ENCODE measurements at places on chromosomes 2 and 18.

DNA sequence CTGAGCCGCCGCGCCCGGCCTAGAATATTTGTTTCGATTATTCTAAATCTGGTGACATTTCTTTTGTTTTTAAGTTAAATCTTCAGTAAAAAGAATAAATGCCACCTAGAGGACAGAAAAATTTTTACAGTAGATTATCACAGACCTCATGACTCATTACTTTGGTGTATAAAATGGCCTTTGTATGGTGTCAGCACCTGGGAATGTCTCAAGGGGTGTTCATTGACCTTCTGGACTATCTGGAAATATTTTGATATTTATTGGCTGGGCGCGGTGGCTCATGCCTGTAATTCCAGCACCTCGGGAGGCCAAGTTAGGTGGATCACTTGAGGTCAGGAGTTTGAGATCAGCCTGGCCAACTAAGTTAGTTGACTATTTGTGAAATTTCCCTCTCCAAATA lies 30.3 kb upstream of the SLC30A6 start:
- peak; percentile 44 for DNase-seq

GRCh38 chr2:33118651-33119050 lies 171.9 kb downstream of the LTBP1 start:
- no peak for DNase-seq

DNA sequence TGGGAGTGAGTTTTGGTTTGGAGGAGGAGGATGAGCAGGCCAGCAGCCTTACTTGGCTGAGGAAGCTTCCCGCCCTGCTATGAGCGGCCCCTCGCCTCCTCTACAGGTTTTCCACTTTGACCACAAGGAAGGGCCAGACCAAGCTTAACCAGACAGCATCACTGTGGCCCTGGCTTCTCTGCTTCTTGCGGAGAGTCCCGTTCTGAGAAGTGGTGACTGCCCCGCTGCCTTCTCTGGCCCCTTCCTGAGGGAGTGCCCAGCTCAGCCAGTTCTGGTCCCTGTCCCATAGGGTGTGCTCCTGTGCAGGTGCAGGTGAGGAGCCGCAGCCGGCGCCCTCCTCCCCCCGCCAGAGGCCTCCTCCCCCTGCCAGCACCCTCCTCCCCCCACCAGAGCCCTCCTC lies 101.0 kb downstream of the FAM210A start:
- no peak for DNase-seq

- no peak for DNase-seq
These were observed 281.5 kb downstream of the AFF3 start for GRCh38 chr2:99860720-99861375.

DNA sequence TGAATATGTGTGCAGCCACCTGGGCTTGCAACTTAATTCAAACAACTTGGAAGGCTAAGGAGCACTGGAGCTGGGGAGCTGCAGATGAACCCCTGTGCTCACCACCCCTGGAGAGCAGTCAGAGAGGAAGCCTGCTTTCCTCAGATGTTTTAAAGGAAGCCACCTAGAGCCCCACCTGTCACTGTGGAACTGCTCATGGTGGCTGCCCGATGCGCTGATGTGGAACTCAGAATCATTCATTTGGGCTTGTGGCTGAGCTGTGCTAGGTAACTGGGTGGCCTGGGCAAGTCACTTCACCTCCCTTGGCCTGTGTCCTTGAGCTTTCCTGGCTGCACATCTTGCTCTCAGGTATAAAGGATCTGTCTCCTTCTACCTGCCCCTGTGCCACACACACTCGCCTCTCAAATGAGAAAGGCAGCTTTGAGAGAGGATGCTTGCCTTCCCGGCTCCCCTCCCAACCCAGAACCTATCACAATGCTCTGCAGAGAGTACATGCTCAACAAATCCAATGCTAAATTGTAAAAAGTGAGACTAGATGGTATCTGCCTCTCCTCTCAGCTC lies 41.3 kb downstream of the BCL11A start:
- no peak for DNase-seq

- no peak for DNase-seq
These were observed 118.5 kb upstream of the TACR1 start for GRCh38 chr2:75317802-75318201.

DNA sequence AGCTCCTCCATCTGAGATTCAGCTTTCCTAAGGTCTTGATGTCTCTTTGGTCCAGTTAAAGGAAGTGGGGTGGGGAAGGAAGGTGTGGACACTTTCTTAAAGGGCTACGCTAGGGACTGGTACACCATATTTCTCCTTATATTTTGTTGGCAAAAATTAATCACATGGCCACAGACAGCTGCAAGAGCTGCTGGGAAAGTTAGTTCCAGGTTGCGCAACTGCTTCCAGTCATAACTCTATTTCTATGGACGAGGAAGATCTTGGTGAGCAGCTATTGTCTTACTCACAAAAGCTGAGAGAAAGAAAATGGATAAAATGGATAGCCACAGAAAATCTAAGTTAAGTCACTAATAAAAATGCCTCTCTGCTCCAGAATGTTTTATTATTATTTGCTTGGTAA lies 60.7 kb upstream of the PPM1B start:
- no peak for DNase-seq

DNA sequence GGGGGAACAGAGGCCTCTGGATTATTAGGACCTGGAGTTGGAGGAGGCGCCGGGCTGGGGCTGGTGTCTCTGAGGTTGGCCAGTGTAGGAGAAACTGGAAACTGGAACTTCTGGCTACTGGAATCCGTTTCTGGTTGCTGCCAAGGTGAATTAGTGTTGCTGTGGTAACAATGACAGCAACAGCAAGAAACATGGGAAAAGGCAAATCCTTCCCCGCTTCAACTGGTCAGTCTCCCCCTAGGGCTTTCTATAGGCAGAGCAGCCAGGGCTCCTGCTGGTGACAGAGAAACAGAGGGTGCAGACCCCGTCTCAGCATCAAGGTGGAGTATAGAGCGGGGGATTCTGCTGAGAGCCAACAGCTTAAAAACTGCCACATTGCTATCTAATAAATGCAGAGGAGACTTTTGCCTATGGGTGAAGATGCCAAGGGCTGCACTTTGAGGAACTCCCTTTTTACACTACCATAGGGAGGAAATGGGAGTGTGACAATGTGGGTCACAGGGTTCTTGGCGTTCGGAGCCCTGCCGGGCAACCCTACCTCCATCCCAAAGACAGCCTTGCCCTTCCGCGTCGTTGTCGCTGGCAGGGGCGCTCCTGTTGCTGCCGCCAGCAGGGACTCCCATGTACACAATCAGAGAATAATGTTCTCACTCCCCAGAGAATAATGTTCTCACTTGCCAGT lies 81.4 kb upstream of the CABLES1 start:
- DNase-seq = peak; percentile 48

GRCh38 chr2:208103616-208104015 lies 20.7 kb downstream of the CRYGD start:
- DNase-seq = no peak

DNA sequence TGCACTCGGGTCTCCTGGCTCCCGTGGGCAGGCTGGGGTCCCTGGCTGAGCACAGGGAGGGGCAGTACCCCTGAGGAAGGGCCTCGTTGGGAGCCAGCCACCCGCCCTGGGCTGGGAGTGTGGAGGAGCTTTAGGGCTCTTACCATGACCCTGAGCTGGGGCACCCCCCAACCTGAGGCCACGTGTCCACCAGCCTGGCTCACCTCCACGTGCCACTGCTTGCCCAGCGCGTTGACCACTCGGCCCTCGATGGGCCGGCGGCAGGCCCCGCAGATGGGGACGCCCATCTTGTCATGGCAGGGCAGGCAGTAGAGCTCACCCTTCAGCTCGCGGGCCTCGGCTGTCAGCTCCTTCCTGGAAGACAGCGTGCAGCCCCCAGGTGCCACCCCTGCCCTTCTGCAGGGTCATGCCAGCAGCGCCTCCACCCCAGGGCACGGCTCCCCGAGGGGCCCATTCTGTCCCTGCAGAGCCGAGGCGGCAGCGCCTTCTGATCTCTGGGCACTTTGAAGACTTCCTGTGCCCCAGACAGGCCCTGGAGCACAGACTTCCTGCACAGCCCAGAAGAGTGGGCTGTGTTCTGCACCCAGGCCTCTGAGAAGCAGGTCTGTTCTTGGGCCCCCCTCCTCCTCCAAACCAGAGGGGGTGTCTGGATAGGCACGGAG lies 4.0 kb upstream of the GPR17 start:
- DNase-seq = no peak

DNA sequence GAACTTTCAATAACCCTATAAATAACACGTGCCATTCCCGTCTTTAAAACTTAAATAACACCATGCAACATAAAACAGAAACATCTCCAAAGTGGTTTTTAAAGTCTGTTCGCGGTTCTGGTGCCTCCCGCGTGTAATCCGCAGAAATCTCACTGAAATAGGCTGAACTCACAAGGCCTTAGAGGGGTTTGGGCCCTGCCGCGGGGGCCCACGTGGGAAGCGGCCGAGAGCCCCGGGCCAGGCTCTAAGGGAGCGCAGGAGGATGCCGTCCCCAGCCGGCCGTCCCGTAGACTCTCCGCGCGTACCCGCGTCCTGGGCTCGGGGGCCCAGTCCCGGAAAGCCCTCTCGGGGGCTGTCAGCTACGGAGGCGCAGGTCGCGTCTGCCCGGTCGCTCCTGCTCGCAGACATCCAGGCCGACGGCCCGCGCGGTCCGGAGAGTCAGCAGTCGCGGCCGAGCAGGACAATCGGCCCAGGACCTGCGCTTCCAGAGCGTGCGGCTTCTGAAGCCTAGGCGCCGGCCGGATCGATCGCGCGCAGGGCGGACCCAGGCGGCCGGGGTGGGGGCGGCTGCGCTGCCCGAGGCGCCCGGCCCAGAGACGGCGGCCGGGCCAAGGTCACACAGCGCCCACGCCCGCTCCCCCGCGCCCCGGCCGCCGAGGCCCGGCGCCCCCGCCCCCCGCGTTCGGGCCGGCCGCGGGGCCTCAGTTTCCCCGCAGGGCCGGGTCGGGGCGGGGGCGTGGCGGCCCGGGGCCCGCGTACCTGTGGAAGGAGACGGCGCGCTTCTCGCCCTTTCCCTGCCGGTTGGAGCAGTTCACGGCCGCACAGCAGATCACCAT lies 558 bp downstream of the THAP4 start:
- no peak for DNase-seq

DNA sequence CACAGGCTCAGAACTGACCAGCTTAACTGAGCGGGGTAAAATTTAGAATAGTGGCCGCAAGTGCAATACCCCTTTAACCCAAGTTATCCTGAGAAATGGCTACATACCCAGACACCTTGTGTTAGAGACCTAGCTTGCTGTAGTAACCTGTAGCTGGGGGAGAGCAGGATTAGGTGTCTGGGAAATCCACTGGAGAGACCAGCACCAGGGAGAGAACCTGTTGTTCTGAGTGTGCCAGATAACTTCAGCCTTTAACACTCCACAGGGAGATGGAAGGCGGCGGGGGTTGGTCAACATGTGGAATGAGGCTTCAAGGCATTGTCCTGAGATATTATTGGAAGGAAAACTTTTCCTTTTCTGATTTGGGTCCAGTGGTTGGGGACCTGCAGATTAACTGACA lies 356.0 kb downstream of the PTPRM start:
- no peak for DNase-seq

DNA sequence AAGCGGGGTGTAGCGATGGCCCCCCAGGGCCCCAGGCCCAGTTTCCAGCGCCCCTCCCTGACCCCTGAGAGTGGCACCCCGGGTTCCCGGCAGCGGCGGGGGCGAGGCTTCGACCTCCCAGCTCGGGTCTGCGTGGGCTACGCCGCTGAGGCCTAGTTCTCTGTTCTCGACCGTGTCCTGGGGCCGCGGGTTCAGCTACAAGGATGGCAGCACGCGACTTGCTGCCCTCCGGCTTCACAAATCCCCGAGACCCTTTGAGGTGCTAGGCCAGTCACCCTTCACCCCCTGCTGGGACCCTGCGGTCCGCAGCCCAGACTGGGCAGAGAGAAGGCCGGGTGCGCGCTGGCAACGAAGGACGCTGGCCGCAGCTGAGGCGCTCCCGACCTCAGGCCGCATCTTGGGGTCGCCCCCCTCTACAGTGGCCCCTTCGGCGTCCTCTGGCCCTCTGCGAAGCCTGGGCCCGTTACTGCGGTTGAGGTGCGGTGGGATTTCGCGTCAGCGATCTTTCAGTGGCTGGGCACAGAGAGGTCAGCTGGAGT lies 1.2 kb downstream of the OTX1 start:
- no peak for DNase-seq

GRCh38 chr2:23367760-23368159 lies 17.2 kb upstream of the KLHL29 start:
- DNase-seq = no peak

DNA sequence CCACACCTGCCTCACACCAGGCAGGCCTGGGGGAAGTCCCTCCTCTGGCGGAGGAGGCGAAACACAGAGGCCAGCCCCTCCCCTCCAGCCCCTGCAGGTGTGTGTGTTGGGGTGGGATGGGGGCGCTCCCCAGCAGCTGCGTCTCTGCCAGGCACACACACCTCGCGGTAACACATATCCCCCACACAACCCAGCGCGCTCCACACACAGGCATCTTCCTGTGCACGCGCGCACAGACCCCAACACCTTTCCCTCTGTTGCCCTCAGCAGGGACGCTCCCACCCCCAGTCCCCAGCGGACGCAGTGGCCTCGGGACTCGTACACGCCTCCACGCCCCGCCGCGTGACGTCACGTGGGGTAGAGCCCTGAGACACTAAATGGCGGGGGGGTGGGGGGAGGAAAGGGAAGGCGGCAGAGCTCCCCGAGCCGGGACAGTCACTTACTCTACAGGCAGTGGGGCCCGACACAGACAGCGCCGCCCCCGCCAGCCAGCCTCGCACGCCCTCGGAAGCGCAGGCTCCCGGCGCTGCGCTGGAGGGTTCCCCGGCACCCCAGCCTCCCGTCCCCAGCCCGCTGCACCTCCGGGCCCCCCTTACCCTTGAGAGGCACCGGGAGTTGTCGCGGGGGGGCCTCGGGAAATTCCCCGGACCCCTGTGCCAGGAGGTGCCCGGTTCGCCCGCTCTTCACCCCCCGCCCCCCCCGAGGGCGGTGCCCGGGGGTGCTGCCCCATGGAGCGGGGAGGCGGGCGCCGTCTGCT lies at the start of gene WNT10A:
Gene WNT10A (plus strand): TSS at position 751 of the 757 bp plus-strand sequence. CDS start 144 bp downstream, outside the sequence.
- DNase-seq = no peak

DNA sequence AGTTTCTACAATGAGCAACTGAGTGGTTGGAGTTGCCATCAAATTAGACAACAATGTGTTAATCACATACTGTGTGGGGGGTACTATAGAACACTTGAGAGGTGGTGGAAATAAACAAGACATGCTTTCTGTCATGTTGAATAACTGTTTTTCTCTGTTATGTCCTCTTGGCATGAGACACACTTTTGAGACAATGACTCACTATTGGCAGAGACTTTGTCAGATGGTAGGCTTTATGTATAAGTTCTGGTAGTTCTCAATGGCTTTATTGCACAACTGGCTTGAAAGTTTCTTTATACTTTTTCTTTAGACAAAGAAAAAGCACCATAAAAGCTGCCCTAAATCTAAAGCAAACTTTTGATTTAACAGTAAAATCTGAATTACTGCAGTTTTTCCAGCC lies 578.7 kb downstream of the ADCYAP1 start:
- DNase-seq = no peak
